ENCODE measurements at places on chromosomes 1 and 21.

DNA sequence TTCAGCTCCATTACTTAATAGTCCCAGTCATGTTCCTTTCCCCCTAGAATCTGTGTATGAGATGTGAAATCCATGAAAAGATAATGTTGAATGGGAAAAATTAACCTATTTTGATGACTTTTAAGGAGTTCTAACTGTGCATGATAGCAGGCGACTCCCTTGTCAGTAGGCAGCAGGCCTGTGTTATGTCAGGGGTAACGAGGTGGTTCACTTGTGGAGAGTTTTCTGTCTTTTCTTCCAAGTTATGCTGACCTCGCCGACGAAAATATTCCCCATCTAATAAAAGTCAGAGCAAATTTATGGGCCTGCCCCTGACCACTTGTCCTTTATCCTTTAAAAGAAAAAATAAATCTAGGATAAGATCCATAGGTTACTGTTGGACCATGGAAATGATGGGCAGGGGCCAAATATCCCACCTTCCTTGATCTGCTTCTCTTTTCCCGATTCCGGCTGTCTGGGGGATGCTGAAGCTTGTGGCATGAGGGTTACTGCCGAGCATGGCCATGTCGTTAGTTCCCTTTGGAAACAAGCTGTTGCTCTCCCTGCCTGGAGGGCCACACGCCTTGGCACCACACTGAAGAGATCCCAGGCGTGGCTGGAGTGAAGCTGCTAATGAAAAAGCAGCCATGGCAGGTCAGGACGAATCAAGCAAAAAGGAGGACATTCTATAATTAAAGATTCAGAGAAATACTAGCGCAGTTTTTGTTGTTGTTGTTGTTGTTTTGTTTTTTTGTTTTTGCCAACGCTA lies 93.8 kb downstream of the ROR1 start:
- DNase-seq: no peak

GRCh38 chr1:19381261-19381660 lies 69.1 kb downstream of the SLC66A1 start:
- DNase-seq: peak; percentile 64

GRCh38 chr1:178465011-178465410 lies 31.8 kb downstream of the CLEC20A start:
- no peak for DNase-seq

DNA sequence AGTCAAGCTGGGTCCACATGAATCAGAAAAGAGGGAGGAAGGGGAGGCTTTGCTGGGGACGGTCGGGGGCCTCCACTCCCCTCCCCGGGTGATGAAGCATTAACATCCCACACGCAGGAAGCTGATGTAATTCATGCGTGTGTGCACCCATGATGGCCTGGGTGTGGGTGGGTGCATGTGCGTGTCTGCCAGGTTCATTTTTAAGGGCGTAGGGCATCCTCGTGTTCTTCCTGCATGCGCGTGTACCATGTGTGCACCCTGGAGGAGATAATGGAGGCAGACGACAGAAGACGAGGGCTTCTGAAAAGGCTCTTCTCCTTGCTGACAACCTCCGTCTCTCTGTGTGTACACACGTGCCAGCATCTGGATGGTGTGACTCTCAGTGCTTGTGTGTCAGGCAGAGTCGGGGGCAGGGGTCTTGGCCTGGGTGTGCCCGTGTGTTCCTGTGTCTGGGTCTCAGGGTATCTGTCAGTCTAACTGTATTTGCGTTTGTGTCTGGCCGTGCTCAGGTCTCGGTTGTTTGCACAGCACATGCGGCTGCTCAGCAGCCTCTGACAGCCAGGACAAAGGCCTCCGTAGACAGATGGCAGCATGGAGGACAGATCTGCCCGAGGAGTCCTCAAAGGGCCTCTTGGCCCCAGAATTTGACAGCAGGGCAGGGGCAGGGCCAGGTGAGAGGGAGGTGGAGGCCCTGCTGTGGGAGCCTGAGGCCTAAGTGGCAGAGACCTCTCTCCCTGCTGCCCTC lies 2.4 kb downstream of the RAP1GAP start:
- no peak for DNase-seq

- no peak for DNase-seq
Measured at GRCh38 chr1:113321771-113322387, 68.4 kb upstream of the MAGI3 start.

DNA sequence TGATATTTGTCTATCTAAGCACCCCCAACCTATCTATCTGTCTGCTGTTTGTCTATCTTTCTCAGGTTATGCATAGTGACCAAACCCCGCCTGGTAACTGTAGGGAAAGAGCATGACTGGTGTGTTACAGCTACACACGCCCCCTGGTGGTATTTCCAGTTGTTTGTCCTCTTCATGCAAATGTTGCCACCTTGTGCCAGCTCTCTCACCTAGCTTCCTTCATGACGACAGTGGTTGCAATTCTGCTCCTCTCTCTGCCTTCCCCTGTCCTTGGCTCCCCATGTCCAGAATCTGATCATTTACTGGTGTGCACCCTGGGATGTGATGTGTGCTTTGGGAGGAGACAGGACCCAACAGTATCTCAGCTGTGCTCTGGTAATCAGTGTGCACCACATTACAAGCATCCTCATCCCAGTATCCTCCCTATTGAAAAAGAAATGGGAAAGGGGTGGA lies 8.1 kb upstream of the INKA2 start:
- peak; percentile 65 for DNase-seq

DNA sequence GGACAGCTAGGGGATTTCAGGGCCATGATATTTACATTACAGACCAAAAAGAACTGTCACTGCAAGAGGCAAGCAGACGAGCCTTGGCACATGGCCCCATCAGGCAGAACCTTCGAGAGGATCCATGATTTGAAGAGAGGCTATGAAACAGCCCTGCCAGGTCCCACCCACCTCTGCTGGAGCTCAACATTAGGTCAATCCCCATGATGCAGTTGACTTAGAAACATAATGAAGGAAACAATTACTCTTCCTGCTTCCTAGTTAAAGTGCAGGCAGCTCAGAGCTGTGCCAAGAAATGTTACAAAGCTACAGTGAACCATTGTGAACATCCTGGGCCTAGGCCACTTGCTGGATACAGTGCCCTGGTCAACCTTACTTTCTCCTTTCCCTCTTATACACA lies 41.7 kb upstream of the PTCH2 start:
- DNase-seq: peak; percentile 36

DNA sequence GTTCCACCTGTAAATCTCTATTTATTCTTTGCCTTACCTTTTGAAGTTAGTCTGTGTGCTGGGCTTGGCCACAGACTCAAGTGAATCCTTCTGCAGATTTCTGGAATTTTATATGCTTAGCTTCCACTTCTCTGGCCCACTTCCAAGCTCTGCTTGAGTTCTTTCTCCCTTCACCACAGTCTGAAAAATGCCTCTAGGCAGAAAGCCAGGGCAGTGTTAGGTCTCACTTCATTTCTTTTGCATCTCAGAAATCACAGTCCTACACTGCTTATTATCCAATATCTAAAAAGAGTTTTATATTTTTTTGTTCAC lies 48.9 kb downstream of the INKA2 start:
- DNase-seq: peak; percentile 65

- DNase-seq: no peak
Measured at GRCh38 chr21:23725576-23725975, 1881.7 kb downstream of the MRPL39 start.

GRCh38 chr1:72178266-72178665 lies 104.1 kb downstream of the NEGR1 start:
- no peak for DNase-seq

Measured in Ammon's horn (tissue), 1 donor.